ENCODE measurements at places on chromosomes 3 and 15.

GRCh38 chr15:40104296-40104864 lies 4.3 kb downstream of the BMF start:
- no peak for DNase-seq

GRCh38 chr3:53844262-53845102 lies 1.7 kb downstream of the CHDH start:
- DNase-seq, result no peak

DNA sequence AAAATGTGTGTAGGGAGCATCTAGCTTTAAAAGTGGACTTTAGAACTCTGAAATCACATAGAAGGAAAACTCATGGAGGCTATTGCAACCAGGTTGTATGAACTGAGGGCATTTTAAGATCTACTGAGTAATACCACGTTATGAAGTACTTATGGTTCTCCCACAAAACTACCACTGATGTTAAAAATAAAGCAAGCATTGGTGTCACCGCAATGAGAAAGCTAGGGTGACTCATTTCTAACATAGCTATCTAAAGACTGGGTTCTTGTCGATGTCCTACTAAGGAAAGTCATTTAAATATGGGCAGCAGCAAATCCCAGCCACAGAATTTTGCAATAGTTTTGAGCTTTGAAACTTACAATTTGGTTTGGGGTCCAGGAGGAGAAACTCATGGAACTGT lies 584.8 kb downstream of the DIPK2A start:
- DNase-seq, result no peak

DNA sequence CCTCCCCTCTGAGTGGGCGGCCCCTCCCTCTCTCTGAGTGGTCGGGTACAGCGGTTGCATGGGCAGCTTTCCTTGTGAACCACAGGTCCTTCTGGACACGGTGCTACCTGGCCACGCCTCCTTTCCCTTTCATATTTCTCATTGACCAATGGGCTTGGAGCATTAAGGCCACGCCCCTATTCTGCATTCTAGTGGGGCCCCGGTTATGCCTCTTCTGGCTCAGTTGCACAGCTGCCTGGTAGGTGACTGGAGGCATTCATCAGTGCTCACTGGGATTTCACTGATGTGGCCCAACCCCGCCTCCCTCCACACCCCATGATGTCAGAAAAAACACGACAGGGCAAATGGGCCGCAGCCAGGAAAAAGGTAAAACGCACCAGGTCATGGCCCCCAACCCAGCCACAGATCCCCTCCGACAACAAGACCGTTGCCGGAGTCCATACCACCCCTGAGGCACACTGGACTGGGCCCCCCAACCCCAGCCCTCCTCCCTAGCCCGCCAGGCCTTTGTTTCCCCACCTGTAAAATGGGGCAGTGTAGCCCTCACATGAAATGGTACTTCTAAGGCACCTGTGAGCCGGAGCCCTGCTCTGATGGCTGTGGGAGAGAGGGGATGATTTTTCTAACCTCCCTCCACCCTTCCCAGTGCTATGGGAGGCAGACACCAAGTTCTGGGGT lies 26.3 kb downstream of the NGRN start:
- DNase-seq, result no peak

DNA sequence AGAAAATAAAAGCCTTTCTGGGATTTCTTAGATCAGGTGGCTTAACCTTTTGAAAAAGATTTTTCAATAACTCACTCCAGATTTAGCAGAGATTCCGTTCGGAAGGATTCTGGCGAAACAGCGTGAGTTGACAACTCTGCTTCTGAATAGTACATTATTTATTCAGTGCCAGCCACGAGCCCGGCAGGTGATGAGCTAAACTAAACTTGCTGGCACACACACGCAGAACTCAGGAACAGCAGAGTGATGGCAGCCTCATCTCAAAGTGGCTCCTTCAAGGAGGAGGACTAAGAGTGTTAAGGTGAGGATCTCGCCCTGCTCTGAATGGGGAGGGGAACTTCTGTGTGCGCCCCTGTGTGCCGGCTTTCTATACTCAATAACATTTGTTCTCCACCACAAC lies 114.3 kb downstream of the FAM43A start:
- no peak for DNase-seq

GRCh38 chr15:39478996-39479395 lies 101.9 kb upstream of the THBS1 start:
- no peak for DNase-seq

DNA sequence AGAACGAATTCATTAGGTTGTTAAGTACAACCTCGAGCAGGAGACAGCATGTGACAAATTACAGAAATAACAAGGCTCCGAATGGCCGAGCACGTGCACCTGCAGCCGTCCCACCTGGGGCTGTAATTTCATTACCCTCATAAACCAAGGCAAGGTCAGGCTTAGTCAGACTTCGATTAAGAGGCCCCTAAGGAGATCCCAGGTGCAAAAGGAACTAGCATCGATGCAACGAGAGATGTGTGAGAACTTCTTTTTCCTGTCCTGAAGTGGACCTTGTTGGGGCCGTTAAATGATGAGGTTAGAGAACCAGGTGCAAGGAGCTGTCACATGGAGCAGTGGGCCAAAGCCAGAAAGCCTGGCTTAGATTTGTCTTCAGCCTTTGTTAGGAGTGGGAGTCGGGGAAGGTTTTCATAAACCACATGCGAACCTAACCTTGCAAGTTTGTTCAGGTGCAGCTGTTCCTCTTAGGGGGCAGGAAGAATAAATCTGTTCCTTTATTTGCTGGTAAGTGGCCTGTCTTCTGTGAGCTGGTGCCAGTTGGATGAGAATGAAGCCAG lies 559.9 kb upstream of the MCTP2 start:
- DNase-seq, result no peak

- no peak for DNase-seq
These were observed 41.4 kb downstream of the NFKBIZ start for GRCh38 chr3:101890716-101891115.

DNA sequence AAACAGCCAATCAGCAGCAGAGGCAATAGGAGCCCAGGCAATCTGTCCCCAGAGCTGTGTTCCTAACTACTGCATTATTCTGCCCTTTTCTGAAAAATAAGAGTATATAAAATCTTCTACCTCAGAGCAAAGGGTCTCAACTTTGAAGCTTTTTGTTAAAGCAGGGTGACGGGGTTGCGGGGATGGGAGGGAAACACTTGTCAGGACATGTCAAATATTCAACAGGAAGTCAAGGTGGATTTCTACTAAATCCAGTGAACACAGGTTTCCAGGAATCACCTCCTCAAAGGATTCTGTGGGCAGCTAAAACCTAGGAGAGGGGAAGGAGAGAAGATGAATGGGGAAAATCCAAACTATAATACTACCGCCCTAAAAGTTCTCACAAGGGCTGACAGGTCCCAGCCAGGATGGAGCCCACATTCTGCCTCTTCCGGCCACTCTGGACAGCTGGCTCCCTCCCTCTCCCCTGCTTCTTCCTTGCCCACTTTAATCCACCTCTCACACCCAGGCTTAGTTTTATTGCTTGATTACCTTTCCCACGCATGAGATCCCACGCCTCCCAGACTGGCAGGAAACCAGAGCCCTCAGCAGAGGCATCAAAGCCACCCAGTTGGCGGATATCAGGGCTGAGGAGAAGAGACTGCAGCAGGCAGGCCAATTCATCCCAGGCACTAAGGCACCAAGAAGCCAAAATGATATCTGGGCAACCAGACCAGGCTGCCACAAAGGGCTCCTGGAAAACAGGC lies 77.2 kb downstream of the OSBPL10 start:
- DNase-seq, result no peak

GRCh38 chr15:60215225-60215963 lies 182.4 kb downstream of the ANXA2 start:
- DNase-seq, result no peak

GRCh38 chr3:154310840-154311239 lies 13.4 kb downstream of the DHX36 start:
- no peak for DNase-seq

GRCh38 chr3:105906836-105907235 lies 38.0 kb upstream of the CBLB start:
- no peak for DNase-seq

DNA sequence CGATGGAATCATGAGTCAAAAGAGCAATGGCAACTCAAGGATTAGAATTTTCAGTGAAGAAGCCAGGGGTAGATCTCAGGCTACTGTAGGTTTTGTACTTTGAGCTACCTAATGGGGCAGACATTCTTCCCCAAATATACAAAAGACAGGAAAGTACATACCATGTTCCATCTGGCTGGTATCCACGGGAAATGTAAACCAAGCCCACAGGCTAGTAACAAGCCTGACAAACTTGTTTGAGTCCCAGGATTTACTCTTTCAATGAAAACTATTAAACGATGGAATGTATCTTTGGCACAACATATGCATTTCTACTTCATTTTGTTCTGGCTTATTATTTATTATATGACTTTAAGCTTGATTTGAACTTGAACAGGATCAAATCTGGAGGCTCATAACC lies 44.2 kb upstream of the GOLIM4 start:
- DNase-seq, result no peak

DNA sequence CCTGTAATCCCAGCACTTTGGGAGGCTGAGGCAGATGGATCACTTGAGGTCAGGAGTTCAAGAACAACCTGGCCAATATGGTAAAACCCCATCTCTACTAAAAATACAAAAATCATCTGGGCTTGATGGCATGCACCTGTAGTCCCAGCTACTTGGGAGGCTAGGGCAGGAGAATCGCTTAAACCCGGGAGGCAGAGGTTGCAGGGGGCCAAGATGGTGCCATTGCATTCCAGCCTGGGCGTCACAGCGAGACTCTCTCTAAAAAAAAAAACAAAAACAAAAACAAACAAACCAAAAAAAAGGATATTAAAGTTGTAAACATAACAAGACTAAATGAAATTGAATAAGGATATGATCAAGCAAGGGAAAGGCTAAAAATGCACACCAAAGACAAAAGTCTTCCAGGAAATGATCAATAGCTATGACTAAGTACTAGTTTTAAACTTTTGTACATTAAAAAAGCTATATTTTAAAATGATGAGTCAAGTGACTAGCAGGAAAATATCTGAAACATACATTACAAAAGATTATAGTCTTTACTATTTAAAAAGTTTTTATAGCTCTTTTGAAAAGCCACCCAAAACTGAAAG lies 28.6 kb downstream of the KLHL6 start:
- no peak for DNase-seq

GRCh38 chr3:107421881-107422280 lies 44.6 kb downstream of the CCDC54 start:
- DNase-seq, result no peak

DNA sequence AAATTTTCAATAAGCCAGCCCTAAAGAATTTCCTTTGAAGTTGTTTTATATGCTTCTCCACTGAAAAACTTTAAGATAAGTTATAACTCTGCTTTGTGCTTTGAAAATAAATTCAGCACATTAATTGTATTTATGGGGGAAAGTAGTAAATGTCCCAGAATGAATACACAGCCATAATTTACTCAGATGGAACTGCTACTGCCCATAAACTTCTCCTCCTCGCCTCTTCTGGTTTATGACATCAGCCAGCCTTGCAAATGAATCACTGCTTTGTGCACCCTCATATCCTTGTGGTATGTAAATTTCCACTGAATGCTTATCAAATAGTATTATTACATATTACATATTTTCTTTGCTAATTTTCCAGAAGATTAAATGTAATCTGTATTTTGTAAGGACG lies 302.0 kb downstream of the DIPK2A start:
- no peak for DNase-seq

DNA sequence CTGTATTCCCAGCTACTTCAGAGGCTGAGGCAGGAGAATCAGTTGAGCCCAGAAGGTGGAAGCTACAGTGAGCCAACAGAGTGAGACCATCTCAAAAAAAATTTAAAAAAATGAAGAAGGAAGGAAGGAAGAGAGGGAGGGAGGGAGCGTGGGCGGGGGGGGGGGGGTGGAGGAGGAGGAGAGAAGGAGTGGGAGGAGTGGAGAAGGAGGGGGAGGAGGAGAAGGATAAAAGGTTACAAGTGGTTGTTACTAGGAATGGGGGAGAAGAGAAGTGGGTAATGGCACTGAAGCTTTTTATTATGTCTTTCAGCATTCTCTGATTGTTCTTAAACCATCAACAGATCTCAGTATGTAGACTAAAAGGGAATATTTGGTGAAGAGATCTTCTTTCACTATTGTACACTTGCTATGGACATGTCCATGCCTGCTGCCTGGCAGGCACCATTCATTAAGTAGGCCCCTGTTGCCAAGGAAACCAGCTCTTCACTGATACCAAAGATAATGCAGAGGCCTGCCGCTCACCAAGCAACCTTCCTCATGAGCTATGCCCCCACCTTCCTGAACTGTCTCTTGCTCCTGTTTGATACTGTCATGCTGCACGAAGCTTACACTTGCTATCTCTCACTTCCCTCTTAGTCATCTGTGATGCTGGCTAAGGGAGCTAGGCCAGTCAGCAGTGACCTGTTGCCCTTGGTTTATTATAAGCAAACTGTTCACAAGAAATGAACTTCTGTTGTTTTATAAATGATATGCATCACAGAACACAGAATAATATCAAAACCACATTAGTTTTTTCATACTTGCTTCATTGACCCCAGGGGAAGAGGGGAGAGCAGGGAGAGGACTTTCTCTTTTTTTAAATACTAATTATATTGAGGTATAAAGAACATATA lies 23.1 kb downstream of the EPM2AIP1 start:
- no peak for DNase-seq

GRCh38 chr3:105948101-105948500 lies 79.3 kb upstream of the CBLB start:
- no peak for DNase-seq

GRCh38 chr3:59865351-59865750 lies 815.5 kb upstream of the CFAP20DC start:
- DNase-seq, result no peak

DNA sequence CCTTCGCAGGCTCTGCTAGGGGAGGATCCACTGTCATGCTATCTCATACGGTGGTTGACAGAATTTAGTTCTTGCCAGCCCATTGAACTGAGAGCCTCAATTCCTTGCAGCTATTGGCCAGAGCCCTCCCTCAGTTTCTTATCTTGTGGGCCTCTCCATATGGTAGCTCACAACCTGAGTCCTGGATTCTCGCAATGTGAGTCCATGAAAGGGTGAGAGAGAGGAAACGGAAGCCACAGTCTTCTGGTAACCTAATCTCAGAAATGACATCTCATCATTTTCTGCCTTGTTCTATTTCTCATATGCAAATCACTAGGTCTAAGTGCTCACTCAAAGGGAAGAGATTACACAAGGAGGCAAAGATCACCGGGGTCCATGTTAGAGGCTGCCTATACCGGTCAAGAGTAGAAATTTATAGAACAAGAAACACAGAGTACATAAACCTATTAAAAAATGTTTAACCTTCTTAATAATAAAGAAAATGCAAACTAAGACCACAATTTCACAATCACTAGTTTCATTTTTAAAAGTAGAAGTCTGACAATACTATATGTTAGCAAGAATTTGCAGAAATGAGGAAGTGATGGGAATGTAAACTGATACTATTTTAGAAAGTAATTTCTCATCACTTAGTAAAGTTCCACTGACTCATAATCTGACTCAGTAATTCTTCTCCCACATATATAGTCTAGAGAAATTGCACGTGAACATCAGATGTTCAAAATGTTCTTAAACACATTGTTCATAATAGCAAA lies 378.4 kb upstream of the AGTR1 start:
- no peak for DNase-seq

All from activated T-helper 1 cell treated with anti-CD3 and anti-CD28 coated beads, Interleukin-2, amount 50 U/mL, for 16 hours (primary cell).